ENCODE measurements at places on chromosomes 11 and 22.

- no peak for DNase-seq
Observed at GRCh38 chr11:97717922-97718321, 1302.8 kb upstream of the CNTN5 start.

DNA sequence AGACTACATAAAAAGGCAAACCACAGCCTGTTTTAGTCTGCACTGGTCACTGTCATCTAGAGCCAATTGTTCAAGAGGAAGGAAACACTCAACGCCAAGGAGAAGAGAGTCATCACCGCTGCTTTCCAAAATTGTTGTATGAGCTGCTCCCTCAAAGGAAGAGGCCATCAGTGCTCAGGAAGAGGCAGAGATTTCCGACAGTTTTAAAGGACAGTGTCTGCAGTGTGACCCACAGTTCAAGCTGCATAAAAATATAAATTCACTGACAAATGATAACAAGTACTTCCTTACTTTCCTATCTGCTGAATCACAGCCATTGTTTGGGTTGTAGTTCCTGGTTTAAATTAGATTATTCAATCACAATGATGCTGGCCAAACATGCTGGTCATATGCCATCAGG is 16.4 kb downstream of the PRCP start:
- DNase-seq, result no peak

GRCh38 chr11:33001281-33001680 is 14.4 kb upstream of the DEPDC7 start:
- DNase-seq, result no peak

DNA sequence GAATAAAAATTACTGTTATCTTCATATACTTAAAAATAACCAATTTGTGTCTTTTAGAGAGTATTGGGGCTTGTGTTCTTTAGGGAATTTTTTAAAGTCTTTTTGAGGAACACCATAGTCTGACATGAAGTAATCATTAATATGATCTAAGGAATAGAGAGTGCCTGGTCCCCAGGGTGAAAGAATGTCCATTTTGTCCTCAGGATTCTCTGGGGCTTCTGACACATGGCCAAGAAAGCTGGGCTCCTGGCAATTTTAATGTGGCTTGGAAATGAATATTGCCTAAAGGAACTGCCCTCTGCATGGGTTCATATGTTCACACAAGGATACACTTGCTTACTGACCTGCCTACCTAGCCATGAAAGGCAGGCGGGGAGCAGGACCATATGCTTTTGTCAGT is 33.7 kb downstream of the NF2 start:
- no peak for DNase-seq

GRCh38 chr11:6419009-6419631 is at the start of gene APBB1:
TSS of gene APBB1 (minus strand) at chr11:6419094. CDS start at chr11:6411347, 7,747 bp downstream.
- peak; percentile 75 for DNase-seq

All from GM12892 (cell line).